CD4-positive, alpha-beta T cell treated with Interleukin-15 for 4 hours (primary cell): ENCODE measurements at places on chromosomes 4 and X.
A peak's percentile ranks its signal among the peaks of the same experiment; 100 is the strongest.

DNA sequence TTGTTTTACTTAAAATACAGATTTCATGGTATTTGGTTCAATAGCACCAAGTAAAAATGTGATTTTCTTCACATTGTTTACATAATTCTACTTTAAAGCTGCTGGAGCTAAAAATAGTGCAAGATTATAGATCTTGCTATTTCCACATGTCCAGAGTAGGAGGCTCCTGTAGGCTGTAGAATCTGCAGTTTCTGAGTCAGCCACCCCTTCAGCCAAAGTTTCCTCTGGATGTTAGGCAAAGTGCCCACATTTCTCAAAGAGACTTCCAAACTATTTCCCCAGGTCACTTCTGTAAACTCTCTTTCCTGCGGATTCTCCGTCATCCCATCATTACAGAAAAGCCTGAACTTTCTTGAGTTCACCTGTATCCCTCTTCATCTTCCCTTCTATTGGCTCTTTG, 342.5 kb upstream of the FSTL5 start:
- DNase-seq: no peak

DNA sequence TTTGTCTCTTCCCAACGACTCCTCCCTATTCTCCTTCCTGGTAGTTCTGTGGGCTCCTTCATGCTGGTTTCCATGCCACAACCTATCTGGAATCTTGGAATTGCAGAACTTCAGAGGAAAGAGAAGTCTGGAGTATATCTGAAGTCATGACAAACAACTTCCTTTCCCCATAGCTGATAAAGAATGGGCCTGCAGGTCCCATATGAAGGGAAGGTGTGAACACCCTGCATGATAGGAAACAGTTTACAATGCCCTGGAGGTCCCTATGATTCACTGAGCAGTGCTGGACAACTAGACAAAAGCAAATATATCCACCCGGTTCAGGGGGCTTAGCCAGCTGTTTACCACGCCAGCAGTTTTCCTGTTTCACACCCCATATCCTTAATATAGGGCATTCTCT, 19.4 kb downstream of the FAM9C start:
- DNase-seq: no peak

DNA sequence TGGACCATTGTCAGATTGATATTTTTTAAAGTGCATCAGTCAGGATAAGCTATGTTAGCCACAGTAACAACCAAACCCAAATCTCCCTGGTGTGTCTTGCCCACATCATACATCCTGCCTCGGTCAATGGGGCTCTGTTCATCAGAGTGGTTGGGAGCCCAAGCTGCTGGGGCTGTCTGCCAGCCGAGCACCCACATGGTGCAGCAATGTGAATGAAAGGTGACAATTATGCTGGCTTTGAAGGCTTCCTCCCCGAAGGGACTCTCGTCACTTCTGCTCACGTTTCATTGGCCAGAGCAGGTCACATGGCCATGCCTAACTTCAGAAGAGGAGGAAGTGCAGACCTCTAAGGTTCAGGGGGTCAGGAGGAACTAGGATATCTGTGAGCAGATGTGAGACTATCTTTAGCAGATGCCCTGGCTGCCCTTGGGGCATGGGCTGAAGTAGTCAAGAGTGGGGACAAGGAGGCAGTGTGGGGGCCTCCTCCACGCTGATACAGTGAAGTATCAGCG, 1.3 kb upstream of the JAKMIP1 start:
- DNase-seq: peak; percentile 38

DNA sequence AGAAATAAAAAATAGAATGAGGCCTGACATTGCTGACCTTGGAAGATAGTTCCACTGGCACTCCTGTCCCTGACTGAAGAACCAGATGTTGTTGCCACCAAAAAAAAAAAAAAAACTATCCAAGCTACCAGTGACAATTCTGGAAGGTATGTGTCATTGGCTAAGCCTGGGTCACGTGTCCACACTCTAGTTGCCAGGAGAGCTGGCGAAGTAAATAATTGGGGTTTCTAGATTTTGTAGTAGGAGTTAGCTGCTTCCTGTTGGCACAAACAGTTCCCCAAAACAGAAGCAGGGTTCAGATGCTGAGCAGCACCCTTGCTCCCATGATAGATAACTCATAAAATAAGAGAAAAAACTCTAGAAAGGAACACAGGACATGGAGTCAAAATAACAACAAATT, 20.5 kb downstream of the MND1 start:
- no peak for DNase-seq

- DNase-seq: no peak
Measured at GRCh38 chr4:37763831-37764230, 62.7 kb upstream of the PGM2 start.

GRCh38 chrX:109742722-109743121, 9.7 kb upstream of the ACSL4 start:
- DNase-seq: no peak

GRCh38 chrX:148871422-148872160, 371.2 kb downstream of the AFF2 start:
- DNase-seq: no peak

- DNase-seq: no peak
Measured at GRCh38 chrX:24646745-24647182, 383 bp downstream of the PCYT1B start.

GRCh38 chrX:40773809-40774208, 38.5 kb upstream of the MED14 start:
- DNase-seq: no peak

GRCh38 chrX:115173181-115173580, 16.0 kb upstream of the RBMXL3 start:
- no peak for DNase-seq

DNA sequence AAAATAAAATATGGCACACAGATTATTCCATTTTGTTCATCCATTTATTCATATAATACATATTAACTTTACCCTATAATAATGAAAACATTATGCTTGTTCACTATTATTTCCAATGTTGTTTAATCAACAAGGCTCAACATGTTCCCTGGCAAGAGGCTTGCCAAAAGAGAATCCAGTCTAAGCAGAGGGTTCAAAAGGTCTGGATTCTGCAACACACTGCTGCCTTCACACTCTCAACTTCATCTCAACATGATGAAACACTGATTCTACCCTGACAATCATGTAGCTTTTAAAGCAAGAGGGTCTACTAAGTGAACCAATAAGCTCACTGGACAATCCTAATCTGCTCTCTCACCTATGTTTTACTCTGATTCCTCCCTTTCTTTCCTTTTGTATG, 101.1 kb downstream of the MID1 start:
- DNase-seq: no peak

GRCh38 chrX:131816551-131817136, 206.5 kb upstream of the STK26 start:
- peak; percentile 84 for DNase-seq

GRCh38 chr4:184232975-184233374, 15.3 kb upstream of the ENPP6 start:
- no peak for DNase-seq

GRCh38 chr4:126123611-126124325, 809.0 kb downstream of the FAT4 start:
- no peak for DNase-seq

GRCh38 chr4:141576585-141577110, 59.7 kb upstream of the IL15 start:
- no peak for DNase-seq

GRCh38 chrX:130770615-130771014, 132.4 kb downstream of the ENOX2 start:
- DNase-seq: no peak

DNA sequence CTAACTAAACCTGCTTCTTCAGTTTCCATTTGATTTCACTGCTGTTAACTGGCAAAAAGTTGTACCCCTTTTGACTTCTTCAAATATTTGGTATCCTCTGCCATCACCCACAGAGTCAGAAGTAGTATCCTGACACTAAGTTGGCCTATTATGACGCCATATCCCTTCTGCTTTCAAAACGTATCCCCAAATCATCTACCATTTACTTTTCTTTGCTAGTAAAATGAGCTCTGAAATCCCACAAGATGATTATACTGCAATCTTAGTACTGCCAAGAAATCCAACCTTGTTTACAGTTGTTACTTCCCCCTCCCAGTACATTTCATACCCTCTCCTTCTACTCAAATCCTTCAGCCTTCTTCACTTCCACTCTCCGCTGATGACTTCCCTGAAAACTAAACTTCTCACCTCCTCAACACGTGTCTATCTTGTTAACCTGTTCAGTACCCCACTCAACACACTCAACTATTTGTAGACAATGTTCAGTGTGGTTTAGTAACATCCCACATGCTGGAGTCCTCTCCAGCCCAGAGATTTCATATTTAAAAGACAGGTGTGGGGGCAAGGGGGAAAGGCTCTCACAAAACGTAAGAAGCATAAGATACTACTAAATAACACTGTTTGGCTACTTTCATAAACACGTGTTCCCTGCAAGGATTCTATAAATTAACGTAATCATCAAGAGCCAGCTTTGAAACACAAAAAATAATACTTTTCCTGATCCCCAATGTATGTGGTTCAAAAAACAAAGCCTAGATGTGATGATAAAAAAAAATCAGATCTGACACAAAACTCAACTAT, 1.3 kb downstream of the NAF1 start:
- no peak for DNase-seq

GRCh38 chr4:29553846-29554245, 1166.3 kb upstream of the PCDH7 start:
- DNase-seq: no peak

- peak; percentile 38 for DNase-seq
Measured at GRCh38 chr4:165493359-165493758, 114.6 kb downstream of the CPE start.

- no peak for DNase-seq
Measured at GRCh38 chr4:475962-476361, 23.0 kb downstream of the ZNF721 start.

GRCh38 chr4:165600959-165601683, 222.3 kb downstream of the CPE start:
- DNase-seq: no peak

GRCh38 chr4:113837397-113837796, 75.9 kb upstream of the CAMK2D start:
- DNase-seq: no peak

GRCh38 chrX:470686-471085, 84.0 kb upstream of the PPP2R3B start:
- DNase-seq: no peak

- no peak for DNase-seq
Measured at GRCh38 chrX:149495573-149496071, 9.5 kb downstream of the IDS start.

- no peak for DNase-seq
Measured at GRCh38 chr4:145812919-145813318, 125.7 kb downstream of the ZNF827 start.

DNA sequence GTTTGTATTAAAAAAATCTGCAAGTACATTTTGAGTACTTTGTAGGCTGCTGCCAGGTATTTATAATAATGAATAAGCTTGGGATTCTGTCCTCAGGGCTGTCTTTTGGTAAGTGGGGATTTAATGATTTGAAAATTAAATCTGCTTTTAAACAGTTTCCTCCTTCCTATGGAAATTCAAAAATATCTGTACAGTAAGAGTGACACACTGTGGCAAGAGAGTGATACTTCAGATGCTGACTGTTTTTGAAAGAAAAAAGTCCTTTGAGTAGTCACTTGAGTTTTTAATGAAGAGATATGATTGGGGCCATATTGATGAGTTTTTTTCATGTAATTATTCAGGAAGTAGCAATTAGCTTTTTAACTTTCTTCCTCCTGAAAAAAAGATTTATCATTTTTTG, 49.2 kb downstream of the SMARCAD1 start:
- no peak for DNase-seq

GRCh38 chrX:70166601-70167590, 10.4 kb upstream of the DGAT2L6 start:
- DNase-seq: no peak

GRCh38 chr4:183242291-183242690, 77.8 kb downstream of the CLDN22 start:
- no peak for DNase-seq

- DNase-seq: no peak
Measured at GRCh38 chrX:110159235-110159634, 156.3 kb downstream of the TMEM164 start.

- no peak for DNase-seq
Measured at GRCh38 chrX:2829469-2830246, 928 bp downstream of the GYG2 start.

DNA sequence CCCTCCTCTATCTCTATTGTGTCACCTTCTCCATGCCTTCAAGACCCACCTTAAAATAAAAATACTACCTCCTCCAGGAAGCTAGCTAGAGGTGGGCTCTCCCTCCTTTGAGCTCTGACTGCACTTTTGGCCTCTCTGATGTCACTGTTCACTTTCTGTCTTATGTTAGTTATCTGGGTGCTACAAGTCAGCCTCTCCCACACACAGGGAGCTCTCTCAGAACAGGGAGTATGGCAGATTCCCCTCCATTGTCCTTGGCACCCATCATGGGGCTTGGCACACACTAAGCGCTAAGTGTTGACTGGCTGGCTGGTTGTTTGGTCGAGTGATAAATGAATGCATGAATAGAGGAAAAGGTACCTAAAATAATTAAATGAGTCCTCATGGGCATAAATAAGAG, 21.2 kb upstream of the KDM5C start:
- DNase-seq: no peak

DNA sequence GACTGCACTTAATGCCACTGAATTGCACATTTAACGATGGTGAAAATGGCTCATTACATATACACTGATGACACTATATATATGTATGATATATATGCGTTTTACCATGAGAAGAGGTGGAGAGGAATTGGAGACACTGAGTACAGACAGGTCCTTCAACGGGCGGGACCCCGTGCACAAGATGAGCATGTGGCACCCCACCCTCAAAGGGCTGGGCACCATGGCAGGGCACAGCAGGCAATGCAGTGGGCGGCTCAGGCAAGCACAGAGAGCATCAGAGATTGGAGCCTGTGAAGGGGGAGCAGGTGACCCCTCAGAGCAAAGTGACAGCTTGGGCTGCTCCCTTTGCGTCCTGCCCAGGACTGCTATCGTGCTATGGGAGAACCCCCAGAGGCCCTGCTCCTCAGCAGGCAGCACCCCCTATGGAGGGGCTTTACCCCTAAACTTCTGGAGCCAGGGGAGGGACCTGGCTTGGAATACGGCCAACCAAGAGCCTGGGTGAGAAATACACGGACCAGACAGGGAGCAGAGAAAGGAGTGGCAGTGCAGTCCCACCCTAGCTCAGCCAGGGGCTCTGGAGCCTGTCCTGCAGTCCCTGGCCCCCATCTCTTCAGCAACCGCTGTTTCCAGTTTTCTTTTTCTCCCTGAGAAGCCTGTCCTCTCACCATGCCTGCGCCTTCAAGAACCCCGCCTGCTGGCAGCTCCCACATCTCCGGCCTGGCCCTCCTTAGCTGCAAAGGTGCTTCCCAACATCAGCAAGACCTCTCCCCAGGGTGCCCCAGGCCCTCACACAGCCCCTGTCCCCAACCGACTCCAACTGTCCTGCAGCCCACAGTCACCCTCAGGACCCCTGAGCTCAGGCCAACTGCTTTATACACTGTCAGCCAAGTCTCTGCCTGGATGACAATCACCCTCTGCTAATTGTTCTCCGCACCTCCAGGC, 10.5 kb downstream of the SLC6A8 start:
- no peak for DNase-seq
